ENCODE measurements at places on chromosomes 7 and 10. TPM values are rescaled to one million over a fixed set of nuclear protein-coding genes. Genes with fewer than 3 reads are reported as not detected.

DNA sequence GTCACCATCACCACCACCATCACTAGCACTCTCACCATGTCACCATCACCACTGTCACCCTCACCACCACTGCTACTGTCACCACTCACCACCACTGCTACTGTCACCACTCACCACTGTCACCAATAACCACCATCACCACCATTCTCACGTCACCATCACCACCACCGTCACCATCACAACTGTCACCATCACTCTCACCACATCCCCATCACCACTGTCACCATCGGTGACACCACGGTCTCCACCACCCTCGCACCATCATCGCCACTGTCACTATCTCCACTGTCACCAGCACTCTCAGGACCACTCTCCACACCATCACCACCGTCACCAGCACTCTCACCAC lies 130.4 kb downstream of the MAD1L1 start:
- DNase-seq, result no peak

- DNase-seq, result no peak
These were observed 168.6 kb downstream of the GFRA1 start for GRCh38 chr10:116104210-116104932.

GRCh38 chr7:120444650-120445049 lies 171.7 kb downstream of the KCND2 start:
- no peak for DNase-seq

- DNase-seq, result peak; percentile 31
These were observed 7.5 kb downstream of the DYNC2I1 start for GRCh38 chr7:158863611-158864506.

APBB1IP gene
- 0.27 TPM for total RNA-seq

Measured in HCT116 (cell line).